ENCODE measurements at places on chromosomes 11 and 22. TPM values are rescaled to one million over a fixed set of nuclear protein-coding genes. Genes with fewer than 3 reads are reported as not detected.

The TP53I11 gene
- 3.8 TPM for total RNA-seq

GRCh38 chr11:114478768-114479167, 39.5 kb downstream of the REXO2 start:
- no peaks in the 10 kb centered on the region for H3K27me3 ChIP-seq
- no peak for DNase-seq
- no peak overlapping the region for H3K27ac ChIP-seq
- no peaks in the 10 kb centered on the region for H3K4me1 ChIP-seq

- H3K27ac ChIP-seq, result no peak overlapping the region
- no peaks in the 10 kb centered on the region for H3K27me3 ChIP-seq
- no peaks in the 10 kb centered on the region for H3K4me1 ChIP-seq
- H3K4me3 ChIP-seq, result no peak overlapping the region
- DNase-seq, result no peak
Observed at GRCh38 chr11:34351687-34352469, 5.9 kb downstream of the ABTB2 start.

The LIF gene
- total RNA-seq, result 1.5 TPM

DNA sequence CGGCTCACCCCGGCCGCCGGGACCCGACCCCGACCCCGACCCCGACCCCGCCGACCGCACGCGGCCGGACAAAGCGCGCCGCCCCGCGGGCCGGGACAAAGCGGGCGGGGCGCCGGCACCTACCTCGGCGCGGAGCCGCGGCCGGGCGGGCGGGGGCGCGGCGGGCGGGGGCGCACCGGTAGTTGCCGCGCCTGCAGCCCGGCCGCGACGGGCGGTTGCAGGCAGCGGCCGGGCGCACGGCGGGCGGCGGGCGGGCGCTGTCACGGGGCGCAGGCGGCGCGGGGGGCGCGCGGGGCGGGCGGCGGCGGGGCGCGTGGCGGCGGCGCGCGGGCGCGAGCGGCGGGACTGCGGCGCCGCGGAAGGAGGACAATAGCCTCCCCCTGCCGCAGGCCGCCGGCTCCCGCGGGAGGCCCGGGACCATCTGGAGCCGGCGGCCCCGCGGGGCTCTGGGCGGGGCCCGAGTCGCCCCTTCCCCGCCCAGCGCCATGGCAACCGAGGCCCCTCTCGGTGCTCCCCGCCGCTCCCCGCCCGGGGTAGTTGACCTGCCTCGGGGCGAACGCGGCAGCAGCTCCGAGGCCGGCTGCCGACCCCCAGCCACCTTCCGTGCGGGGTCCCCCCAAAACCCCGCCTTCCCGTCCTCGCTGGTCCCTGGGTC, 851 bp downstream of the SPTBN2 start:
- H3K4me1 ChIP-seq, result no peaks in the 10 kb centered on the region
- no peak overlapping the region for H3K27ac ChIP-seq
- no peaks in the 10 kb centered on the region for H3K36me3 ChIP-seq
- no peak for DNase-seq
- H3K27me3 ChIP-seq, result no peaks in the 10 kb centered on the region
- H3K4me3 ChIP-seq, result peak overlapping the region; percentile 6

DNA sequence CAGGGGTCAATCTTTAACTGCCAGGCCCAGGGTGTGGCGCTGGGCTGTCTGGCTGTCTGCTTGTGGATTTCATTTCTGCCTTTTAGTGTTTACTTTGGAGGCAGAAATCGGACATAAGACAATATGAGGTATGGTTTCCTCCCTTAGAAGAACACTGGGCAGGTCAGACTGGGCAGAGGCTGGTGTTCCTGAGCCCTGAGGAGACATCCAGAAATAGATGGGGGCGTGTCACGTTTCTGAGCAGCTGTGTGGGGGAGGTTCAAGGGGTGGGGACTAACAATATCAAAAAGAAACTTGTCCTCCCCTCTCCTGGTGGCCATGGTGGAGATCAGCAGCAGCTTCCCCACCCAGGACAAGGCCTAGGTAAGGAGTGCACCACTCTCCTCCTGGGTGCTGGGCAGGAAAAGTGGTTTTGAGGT, at the start of gene ART1:
Gene ART1, plus strand, starts transcription at position 312 of the 419 bp plus-strand sequence. CDS start 14,086 bp downstream, outside the sequence.
- H3K27ac ChIP-seq, result no peak within 1 kb of the TSS
- no peaks in the 10 kb centered on the region for H3K36me3 ChIP-seq
- H3K4me3 ChIP-seq, result no peak within 1 kb of the TSS
- H3K27me3 ChIP-seq, result no peaks in the 10 kb centered on the region
- DNase-seq, result no peak

- H3K4me1 ChIP-seq, result no peaks in the 10 kb centered on the region
- H3K27me3 ChIP-seq, result no peaks in the 10 kb centered on the region
- no peak overlapping the region for H3K27ac ChIP-seq
- no peak overlapping the region for H3K4me3 ChIP-seq
- H3K36me3 ChIP-seq, result no peaks in the 10 kb centered on the region
Observed at GRCh38 chr11:134066943-134067885, 1.7 kb upstream of the JAM3 start.

GRCh38 chr11:2742611-2743426, 43.0 kb upstream of the KCNQ1OT1 start:
- no peaks in the 10 kb centered on the region for H3K27me3 ChIP-seq
- H3K36me3 ChIP-seq, result no peaks in the 10 kb centered on the region
- DNase-seq, result no peak
- H3K4me3 ChIP-seq, result no peak overlapping the region

- no peak overlapping the region for H3K4me3 ChIP-seq
- peak overlapping the region; percentile 92 for H3K27ac ChIP-seq
- no peaks in the 10 kb centered on the region for H3K27me3 ChIP-seq
- no peaks in the 10 kb centered on the region for H3K4me1 ChIP-seq
- DNase-seq, result peak; percentile 93
Observed at GRCh38 chr11:74696939-74697675, 34.1 kb downstream of the CHRDL2 start.

The YPEL4 gene
- total RNA-seq, result 7.6 TPM

GRCh38 chr11:119445850-119446249, 22.9 kb upstream of the THY1 start:
- no peaks in the 10 kb centered on the region for H3K36me3 ChIP-seq
- H3K27ac ChIP-seq, result peak overlapping the region; percentile 56
- H3K4me1 ChIP-seq, result no peaks in the 10 kb centered on the region
- H3K4me3 ChIP-seq, result no peak overlapping the region

DNA sequence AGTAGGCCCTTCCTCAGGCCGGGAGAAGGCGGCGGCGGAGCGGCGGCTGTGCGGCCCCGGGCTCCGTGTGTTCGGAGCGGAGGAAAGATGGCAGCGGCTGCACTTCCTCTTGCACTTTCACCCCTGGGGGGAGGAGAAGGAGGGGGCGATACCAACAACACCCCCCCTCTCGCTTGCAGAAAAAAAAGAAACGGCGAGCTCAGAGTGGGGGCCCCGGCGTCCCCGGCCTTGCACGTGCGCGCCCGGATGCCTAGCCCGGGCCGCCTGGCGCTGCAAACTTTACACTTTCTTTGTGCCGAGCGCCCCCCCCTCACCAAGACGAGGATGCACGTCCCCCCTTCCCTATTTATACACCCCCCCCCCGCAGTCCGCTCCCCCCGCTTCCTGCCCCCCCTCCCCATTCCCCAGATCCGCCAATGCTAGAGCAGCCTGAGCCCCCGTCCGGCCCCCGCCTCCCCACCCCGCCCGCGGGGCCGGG, at the start of gene PATZ1:
Gene PATZ1, minus strand, starts transcription at position 92 of the 478 bp plus-strand sequence. CDS start 744 bp downstream, outside the sequence.
- no peaks in the 10 kb centered on the region for H3K27me3 ChIP-seq
- H3K27ac ChIP-seq, result peak within 1 kb of the TSS; percentile 93
- peak within 1 kb of the TSS; percentile 64 for H3K4me3 ChIP-seq

DNA sequence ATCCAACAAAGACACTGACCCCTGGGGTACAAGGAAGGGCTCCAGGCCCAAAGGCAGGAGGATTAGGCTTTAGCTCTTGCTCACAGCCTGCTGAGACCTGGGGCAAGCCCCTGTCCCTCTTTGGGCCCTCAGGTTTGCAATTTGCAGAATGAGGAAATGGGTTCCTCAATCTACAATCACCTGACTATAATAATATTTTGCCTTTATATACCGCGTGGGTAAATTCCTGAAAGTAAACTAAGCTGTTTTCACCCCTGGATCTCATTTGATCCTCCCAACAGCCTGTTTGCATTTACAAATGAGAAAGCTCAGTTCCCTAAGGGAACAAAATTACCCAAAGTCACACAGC, 797 bp downstream of the STARD10 start:
- H3K27ac ChIP-seq, result peak overlapping the region; percentile 95
- DNase-seq, result no peak
- H3K27me3 ChIP-seq, result no peaks in the 10 kb centered on the region

DNA sequence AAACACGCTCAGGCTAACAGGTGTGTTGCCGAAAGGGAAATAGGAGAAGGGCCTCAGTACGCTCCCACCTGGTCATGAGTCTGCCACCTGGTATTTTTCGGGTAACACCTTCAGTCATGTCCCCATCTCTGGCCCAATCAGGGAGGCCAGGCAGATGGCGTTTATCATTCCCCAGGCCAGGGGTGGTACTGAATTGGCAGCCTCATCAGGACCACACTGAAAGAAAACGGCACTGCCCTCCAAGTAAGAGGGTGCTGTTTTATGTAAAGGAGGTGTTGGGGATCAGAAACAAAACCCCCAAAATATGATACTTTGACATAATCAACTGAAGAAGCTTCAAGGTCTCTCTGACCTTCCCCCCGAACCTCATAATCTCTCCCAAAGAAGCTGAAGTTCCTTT, 58.9 kb downstream of the RCN1 start:
- no peaks in the 10 kb centered on the region for H3K36me3 ChIP-seq
- no peak for DNase-seq
- no peaks in the 10 kb centered on the region for H3K27me3 ChIP-seq
- H3K4me3 ChIP-seq, result no peak overlapping the region

The GDPD4 gene
- total RNA-seq, result not detected

The KDM4E gene
- total RNA-seq, result not detected

The SEC14L2 gene
- total RNA-seq, result not detected

DNA sequence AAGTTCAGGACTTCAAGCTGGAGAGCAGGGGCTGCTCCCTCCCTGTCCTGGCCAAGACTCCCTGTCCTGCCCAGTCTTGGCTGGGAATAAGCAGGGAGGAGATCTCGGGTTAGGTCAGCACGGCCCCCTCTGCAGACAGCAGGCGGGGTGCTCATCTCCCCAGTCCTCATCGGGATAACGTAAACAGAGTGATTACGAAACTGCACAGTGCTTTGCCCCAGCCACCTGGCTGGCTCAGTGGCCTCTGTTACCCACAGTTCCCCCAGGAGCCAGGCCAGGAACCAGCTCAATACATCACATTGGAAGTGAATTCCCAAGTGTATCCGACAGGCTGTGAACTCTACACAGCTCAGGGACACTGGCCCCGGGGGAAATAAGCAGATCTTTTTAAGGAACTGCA, 42.7 kb upstream of the KCNJ11 start:
- no peak overlapping the region for H3K4me3 ChIP-seq
- no peaks in the 10 kb centered on the region for H3K36me3 ChIP-seq
- H3K4me1 ChIP-seq, result no peaks in the 10 kb centered on the region

The SLC25A18 gene
- total RNA-seq, result 11.7 TPM

- no peaks in the 10 kb centered on the region for H3K27me3 ChIP-seq
- H3K27ac ChIP-seq, result no peak overlapping the region
- H3K4me3 ChIP-seq, result no peak overlapping the region
- H3K36me3 ChIP-seq, result no peaks in the 10 kb centered on the region
- no peak for DNase-seq
Observed at GRCh38 chr11:11334607-11335006, 18.4 kb downstream of the CSNK2A3 start.

- H3K27me3 ChIP-seq, result no peaks in the 10 kb centered on the region
- H3K27ac ChIP-seq, result no peak overlapping the region
- no peaks in the 10 kb centered on the region for H3K4me1 ChIP-seq
- H3K36me3 ChIP-seq, result no peaks in the 10 kb centered on the region
- H3K4me3 ChIP-seq, result no peak overlapping the region
Observed at GRCh38 chr22:39721206-39722031, 150.9 kb downstream of the CACNA1I start.
